ENCODE measurements at places on chromosomes 1 and 21.

DNA sequence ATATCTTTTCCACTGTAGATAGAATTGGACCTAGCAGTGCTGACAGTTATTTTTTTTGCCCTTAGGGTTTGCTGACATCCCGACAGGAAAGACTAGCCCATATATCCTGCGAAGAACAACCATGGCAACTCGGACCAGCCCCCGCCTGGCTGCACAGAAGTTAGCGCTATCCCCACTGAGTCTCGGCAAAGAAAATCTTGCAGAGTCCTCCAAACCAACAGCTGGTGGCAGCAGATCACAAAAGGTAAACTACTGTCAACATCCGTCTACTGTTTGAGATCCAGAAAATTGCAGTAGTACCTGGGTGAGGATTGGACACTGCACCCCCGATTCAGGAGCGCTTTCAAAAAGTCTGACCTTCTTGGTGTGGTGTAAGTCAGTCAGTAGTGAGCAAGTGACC is 55.8 kb downstream of the CENPF start:
- DNase-seq, result peak; percentile 26

DNA sequence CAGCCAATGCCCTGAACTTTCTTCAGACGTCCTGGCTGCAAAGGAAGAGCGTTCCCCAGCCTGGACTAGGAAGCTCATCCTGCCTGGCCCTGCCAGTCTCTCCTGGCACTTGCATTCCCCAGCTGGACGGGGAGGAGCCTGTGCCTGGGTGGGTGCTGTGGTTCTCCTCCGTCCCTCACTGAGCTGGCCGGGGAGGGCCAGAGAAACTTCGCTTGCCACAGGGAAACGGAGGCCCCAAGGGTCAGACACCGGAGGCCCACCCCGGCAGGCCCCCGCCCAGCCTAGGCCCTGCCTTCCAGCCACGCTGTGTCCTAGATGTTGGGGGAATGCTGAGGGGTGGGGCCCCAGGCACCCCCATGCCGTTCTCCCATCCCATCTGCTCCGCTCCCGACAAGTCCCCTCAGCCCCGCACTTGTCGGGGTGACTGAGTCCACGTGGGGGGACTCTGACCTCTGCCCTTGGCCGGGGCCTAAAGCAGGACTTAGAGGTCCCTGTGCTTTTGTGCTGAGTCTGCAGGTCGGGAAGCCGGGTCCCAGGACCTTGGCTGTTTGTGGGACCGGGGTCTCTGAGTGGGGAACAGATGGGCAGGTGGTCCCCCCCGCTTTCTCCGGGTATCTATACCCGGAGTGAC is 4.8 kb downstream of the FTCD start:
- no peak for DNase-seq

DNA sequence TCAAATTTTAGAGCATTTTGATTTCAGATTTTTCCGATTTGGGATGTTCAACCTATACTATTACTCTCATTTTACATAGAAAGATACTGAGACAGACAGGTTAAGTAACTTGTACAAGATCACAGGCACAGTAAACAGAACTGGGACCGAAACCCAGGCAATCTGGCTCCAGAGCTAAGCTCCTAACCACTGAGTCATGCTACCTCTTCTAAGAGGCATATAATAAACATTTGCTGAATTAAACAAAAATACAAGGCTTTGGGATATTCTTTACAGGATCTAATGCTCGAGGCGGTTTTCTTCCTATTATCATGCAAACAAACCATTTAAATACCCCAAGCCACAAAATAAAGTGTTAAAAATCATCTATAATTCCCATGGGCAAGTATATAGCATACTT is 50.3 kb downstream of the MCOLN2 start:
- DNase-seq, result no peak

- no peak for DNase-seq
These were observed 144.7 kb downstream of the TGFBR3 start for GRCh38 chr1:91741301-91741700.

DNA sequence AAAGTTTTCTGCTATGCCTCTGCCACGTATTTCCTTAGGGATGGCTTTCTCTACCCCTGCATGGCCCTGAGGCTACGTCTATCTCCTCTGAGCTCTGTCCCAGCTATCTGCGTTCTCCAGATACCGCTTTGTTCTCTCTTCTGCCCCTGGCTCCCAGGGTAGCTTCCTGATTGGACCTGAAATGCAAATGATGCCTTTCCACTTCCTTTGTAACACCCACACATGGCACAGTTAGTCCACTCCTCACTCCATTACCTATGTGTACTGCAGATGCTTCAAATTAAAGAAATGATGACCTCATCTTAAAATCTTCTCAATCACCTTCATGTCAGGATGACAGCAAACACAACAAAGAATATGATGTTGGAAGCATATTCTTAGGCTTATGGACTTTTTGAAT is 138.6 kb upstream of the POGK start:
- DNase-seq, result no peak

DNA sequence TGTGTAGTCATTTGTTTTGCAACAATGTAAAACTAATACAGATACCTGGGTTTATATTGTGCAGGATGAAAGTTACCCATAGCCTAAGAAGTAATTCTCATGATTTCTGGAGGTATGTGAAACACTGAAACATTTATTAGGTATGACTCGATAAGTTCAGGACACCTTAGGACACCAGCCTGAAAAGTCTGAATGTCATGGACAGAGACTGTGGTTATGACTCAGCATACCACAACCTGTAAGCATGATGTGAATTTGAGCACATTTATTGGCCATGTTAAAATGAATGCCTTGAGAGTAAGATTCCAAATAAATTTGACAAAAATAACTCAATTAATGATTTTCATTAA is 1471.7 kb upstream of the B3GALT2 start:
- DNase-seq, result no peak

DNA sequence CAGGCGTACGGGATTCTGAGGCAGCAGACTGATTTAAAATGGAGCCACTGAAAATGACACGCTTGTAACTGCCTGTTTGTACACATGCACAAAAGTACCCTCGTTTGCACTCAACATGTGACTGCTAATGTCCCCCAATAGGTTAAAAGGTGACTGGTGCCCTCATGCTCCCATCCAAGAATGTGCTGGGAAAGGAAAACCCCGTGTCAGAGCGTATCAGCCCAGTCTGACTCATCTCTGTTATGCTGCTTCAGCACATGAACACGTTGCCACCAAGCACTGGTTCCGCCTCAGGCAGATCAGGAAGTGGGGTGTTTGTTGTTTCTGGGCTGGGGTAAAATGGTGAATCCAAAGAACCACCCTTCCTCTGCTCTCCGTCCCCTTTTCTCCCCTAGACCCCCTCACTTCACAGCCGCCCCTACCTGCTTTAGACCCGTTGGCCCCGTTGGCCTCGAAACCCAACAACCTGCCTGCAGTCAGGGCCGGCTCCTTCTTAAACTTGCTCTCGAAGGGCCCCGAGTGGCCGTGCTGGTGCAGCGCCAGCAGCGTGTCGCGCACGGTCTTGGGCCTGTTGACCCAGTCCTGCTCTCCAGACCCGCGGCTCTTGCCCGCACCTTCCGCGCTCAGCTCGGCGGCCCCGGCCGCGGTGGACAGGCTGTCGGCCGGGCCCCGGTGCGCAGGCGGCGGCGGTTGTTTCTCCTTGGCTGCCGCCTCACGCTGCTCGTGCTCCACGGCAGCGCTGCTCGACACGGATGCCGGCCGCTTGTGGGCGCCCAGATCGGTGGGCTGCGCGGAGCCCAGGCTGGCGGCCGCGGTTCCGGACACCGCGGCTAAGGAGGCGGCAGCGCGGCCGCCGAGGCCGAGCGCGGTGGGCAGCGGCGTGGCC is 1.7 kb downstream of the IRF2BP2 start:
- peak; percentile 34 for DNase-seq

DNA sequence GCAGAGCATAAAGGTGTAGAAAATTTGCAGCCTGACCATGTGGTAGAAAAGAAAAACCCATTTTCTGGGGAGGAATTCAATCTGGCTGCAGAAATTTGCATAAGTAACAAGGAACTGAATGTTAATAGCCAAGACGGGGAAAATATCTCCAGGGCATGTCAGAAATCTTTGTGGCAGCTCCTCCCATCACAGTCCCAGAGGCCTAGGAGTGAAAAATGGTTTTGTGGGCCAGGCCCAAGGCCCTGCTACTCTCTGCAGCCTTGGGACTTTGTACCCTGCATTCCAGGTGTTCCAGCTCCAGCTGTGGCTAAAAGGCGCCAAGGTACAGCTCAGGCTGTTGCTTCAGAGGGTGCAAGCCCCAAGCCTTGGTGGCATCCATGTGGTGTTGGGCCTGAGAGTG is 152.9 kb downstream of the PATJ start:
- DNase-seq, result no peak

- DNase-seq, result no peak
These were observed 66.6 kb upstream of the RHOU start for GRCh38 chr1:228668553-228669241.

DNA sequence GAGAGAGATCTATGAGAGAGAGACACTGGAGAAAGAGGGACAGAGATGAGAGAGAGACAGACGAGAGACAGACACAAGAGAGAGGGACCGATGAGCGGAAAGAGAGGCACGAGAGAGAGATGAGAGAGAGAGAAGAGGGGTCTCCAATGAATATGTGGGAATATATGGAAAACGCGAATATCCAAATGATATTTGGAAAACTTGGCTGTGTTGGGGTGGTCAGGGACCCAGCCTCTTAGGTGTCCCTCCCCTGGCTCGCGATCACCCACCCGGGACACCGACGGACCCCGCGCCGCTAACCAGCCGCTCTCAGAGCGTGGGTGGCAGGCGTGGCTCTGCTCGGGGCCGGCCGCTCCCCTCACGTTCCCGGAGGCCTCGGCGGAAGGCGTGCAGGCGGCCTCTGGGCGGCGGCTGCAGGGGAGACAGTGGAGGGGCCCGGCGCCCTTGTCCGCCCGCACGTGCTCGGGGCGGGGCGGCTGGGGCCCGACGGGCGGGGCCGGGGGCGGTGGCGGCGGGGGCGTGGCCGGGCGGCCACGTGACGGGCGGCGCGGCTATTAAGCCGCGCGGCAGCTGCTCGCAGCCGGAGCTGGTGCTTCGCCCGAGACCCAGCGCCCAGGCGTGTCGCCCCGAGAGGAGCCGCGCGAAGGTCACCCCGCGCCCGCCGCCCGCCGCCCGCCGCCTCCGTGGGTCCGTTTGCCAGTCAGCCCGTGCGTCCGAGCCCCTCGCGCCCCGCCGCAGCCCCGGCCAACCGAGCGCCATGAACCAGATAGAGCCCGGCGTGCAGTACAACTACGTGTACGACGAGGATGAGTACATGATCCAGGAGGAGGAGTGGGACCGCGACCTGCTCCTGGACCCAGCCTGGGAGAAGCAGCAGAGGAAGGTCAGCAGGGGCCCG is at the start of gene ACTN2:
Gene ACTN2 (plus strand): TSS at position 583 of the 898 bp plus-strand sequence. CDS start 175 bp downstream, at position 758.
- peak; percentile 28 for DNase-seq

DNA sequence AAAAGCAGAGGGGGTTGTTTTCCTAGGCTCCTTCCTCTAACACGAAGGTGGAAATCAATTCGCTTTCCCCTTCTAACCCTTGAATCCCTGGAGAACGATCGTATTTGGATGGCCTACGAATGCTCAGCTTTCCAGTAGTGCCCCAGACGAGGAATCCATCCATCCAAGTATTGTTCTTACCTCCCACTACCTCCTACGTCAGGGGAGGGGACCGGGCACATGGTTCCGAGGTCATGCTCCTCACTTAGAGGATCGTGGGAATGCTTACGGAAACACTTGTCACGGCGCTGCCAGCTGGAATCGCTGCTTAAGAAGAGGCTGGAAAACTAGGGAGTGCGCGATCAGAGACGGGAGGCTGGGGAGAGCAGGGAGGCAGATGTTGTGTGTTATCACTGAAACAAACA is 47.4 kb downstream of the CAPZB start:
- DNase-seq, result no peak

DNA sequence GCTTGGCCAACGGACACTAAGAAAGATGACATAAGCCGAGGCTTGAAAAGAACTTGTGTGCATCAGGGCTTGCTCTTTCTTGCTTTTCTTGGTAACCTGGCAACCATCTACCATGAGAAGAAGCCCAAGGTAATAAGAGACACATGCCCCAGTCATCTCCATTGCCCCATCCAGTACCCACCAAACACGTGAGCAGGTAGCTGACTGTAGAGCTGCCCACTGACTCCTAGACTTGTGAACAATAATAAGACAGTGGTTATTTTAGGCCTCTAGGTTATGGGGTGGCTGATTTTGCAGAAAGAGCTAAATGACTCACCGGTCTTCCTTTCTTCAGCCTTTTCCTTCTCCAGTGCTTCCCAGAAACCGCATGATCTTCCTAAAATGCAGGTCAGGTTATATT is 105.0 kb upstream of the JUN start:
- no peak for DNase-seq

DNA sequence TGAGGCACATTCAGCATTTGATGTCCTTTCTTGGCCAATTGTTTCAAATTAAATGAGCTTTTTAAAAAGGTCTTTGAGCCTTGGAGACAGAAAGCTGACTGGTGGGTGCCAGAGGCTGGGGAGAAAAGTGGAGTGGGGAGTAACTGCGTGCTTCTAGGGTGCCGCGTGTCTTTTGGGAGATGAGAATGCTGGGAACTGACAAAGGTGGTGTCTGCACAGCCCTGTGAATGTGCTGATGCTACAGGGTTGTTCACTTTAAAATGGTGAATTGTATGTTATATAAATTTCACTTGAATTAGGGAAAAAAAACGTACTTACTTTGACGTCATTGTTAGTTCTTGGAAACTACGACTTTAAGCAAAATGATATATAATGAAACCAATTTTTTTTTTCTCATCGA is 8.1 kb upstream of the TFF1 start:
- DNase-seq, result no peak

DNA sequence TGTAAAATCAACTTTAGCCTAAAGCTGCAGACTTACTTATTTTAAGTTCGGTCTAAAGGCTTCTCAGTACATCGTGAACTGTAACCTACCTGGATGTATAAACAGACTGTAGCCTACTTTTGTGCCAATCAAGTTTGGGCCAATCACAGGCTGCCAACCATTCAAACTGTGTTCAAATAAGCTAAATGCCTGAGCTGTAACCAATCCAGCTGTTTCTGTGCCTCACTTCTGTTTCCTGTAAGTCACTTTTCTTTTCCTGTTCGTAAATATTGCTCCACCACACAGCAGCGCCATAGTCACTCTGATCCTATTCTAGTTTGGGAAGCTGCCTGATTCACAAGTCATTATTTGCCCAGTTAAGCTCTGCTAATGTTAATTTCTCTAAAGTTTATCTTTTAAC is 37.5 kb upstream of the SLAMF9 start:
- no peak for DNase-seq

GRCh38 chr1:6536291-6536690 is 18.0 kb downstream of the NOL9 start:
- no peak for DNase-seq

GRCh38 chr1:62841587-62842169 is 57.7 kb downstream of the ATG4C start:
- DNase-seq, result peak; percentile 78

DNA sequence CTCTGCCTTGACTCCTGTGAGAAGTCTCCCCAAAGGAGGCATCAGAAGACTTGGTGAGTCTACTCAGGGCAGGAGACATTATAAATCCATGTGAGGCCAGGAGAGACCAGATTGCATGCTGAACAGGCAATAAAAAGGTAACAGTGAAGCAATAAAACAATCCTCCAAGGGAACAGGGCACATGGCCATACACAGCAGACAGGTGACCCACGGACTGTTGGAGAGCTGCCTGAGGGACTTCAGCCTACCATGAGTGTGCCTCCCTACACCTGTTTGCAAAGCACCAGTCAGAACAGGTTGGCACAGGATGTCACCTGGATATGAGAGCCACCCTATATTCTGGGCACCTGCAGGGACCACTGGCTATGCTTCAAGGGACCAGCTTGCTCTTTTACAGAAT is 67.6 kb downstream of the MAB21L3 start:
- peak; percentile 3 for DNase-seq
